Stimulated activated CD4-positive, alpha-beta T cell treated with anti-CD3 and anti-CD28 coated beads, Interleukin-1b, Interleukin-23, amount 100 ng/mL, for 24 hours (primary cell): ENCODE measurements at places on chromosomes 13 and 19.

DNA sequence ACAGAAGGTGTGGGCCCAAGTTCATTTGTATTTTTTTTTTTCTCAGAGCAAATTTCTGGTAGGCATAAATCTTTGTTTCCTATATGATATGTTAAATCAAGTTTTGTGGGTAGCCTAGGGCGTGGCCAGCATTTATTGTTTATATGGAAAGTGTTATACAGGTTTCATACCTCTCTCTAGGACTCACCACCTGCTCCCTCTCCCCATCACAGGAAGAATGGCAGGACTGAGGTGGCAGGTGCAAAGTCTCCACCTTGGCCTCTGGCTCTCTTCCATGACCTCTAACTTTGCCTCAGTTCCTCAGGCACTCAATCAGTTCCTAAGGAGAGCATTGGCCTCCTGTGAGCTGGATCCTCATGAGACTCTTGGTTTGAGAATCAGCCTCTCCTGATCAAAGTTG, 172.3 kb upstream of the TSC22D1 start:
- DNase-seq = no peak

DNA sequence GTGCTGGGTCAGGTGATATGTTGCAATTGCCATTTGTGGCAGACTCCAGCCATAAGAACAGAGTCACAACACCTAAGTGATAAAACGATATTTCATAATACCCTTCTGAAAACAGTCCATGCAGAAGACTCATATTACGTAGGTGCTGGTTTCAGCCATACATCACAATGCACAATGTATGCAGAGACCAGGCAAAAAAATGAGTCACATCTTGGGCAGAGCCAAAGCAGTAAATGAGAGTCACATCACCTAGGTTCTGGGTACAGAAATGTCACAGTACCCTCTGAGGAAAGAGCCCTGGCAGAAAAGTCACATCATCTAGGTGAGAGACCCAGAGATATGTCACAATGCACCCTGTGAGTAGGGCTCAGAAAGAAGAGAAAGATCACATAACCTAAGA, 125.2 kb upstream of the ZNF91 start:
- no peak for DNase-seq

- no peak for DNase-seq
Measured at GRCh38 chr13:23620211-23620610, 50.0 kb downstream of the TNFRSF19 start.

- DNase-seq = no peak
Measured at GRCh38 chr13:44498502-44498901, 77.6 kb downstream of the TSC22D1 start.

- no peak for DNase-seq
Measured at GRCh38 chr13:35342440-35342839, 134.0 kb downstream of the MAB21L1 start.

GRCh38 chr13:20715330-20715712, 11.8 kb downstream of the IL17D start:
- DNase-seq = no peak

- DNase-seq = no peak
Measured at GRCh38 chr19:3073931-3074595, 11.8 kb upstream of the TLE5 start.

DNA sequence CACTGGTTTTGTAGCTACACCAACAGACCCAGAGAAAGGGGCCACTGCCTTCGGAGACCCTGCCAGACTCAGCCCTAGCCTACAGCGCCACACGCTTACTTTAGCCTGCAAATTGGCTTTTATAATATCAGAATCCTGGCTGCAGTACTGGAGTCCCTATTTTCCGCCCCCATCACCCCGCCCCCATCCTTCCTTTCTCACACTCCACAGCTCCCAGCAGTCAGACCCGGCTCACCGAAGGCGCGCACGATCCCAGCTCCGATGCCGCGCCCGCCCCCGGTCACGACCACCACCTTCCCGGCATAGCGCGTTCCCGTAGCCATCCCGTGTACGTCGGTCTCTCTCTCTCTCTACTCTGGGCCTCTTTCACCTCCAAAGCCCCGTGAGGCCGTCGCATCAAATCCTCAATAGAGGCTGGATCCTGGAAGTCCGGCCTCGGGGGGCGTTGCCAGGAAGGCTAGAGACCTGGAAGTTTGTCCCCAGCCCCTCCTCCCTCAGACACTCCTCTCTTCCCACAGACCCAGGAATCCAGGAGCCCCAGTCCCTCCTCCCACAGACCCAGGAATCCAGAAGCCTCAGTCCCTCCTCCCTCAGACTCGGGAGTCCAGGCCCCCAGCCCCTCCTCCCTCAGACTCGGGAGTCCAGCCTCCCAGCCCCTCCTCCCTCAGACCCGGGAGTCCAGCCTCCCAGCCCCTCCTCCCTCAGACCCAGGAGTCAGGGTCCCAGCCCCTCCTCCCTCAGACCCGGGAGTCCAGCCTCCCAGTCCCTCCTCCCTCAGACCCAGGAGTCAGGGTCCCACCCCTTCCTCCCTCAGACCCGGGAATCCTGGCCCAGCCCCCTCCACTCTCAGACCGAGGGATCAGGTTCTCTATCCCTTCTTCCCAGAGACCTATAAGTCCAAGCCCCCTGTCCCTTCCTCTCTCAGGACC, at the start of gene HSD17B14:
TSS of gene HSD17B14 (minus strand) at position 403 of the 929 bp plus-strand sequence. CDS start at position 323, 80 bp downstream.
- no peak for DNase-seq
